ENCODE measurements at places on chromosomes 5 and 9. TPM values are rescaled to one million over a fixed set of nuclear protein-coding genes. Genes with fewer than 3 reads are reported as not detected.

The STK32A gene
- not detected for polyA plus RNA-seq

The NMRK1 gene
- 43.0 TPM for polyA plus RNA-seq

The ACTBL2 gene
- not detected for polyA plus RNA-seq

The CATSPER3 gene
- not detected for polyA plus RNA-seq

The HNRNPAB gene
- polyA plus RNA-seq = 43.6 TPM

The PPP3R2 gene
- polyA plus RNA-seq = not detected

The CDO1 gene
- polyA plus RNA-seq = not detected

The TLE4 gene
- 25.3 TPM for polyA plus RNA-seq

The PCDHB2 gene
- not detected for polyA plus RNA-seq

The POU5F2 gene
- polyA plus RNA-seq = 0.20 TPM

The KLF4 gene
- not detected for polyA plus RNA-seq

DNA sequence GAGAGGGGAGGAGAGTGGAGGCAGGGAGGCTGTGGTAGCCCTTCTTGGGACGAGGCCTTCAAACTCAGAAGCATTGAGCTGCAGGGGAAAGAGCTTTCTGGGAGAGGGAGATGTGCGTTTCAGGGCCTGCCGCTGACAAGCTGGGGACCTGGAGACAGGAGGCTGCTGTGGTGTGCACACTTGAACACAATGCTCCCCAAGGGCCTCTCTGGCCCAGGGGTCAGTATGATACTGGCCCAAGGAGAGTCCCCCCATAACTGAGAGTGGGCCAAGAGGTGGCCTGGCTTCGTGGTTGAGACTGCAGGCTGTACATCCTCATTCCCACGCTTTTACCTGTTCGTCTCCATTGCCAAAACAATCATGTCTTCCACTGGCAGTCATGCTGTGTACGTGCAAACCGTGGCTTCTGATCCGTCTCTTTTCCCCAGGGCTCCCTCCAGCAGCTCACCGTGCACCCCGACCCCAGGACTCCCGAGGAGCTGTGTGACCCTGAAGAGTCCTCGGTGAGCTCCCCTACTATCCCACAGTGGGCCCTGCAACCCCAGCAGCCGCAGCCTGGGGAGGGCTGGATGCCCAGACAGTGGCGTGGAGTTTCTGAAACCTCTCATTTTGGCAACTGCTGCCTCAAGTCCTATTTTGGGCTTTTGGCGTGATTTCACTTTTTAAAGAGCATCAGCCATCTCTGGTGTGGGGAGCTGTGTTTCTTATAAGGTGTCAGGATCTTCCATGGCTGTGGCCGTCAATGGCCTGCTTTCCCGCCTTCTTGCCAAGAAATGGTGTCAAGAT, 43.4 kb downstream of the COL15A1 start:
- DNase-seq = no peak

- no peak for DNase-seq
Measured at GRCh38 chr5:18566671-18567070, 932.4 kb downstream of the TAF11L14 start.

GRCh38 chr5:78964889-78965288, 20.2 kb downstream of the ARSB start:
- DNase-seq = no peak

GRCh38 chr5:159319363-159319762, 10.9 kb downstream of the IL12B start:
- DNase-seq = no peak

DNA sequence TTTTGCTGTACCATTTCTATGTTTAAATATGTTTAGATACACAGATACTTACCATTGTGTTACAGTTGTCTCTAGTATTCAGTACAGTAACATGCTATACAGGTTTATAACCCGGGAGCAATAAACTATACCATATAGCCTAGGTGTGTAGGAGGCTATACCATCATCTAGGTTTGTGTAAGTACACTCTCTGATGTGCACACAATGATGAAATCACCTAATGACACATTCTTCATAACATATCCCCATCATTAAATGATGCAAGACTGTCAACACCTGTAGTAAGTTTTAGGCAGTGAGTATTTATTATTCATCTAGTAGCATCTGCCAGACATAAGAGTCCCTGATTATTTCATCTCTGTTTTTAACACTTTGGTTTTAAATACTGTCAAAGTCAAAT, 7.3 kb upstream of the DHFR start:
- DNase-seq = no peak

DNA sequence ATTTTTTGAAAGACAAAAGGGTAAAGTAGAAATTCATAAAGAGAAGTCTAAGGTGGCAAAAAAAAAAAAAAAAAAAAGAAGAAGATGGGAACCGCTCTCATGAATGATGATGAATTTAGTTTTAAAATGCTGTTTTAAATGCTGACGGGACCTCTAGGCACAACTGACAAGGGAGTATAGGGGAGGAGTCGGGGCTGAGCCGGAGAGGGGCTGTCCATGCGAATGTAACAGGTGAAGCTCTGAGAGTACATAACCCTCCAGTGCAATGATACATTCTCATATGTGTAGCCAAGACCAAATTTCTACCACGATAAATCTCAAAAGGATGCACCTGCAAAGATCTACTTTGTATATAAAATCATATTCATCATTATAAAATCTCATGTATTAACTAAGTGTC, 71.7 kb downstream of the GLIS3 start:
- DNase-seq = no peak

GRCh38 chr5:141003791-141004611, 37.7 kb downstream of the PCDHAC2 start:
- DNase-seq = no peak

DNA sequence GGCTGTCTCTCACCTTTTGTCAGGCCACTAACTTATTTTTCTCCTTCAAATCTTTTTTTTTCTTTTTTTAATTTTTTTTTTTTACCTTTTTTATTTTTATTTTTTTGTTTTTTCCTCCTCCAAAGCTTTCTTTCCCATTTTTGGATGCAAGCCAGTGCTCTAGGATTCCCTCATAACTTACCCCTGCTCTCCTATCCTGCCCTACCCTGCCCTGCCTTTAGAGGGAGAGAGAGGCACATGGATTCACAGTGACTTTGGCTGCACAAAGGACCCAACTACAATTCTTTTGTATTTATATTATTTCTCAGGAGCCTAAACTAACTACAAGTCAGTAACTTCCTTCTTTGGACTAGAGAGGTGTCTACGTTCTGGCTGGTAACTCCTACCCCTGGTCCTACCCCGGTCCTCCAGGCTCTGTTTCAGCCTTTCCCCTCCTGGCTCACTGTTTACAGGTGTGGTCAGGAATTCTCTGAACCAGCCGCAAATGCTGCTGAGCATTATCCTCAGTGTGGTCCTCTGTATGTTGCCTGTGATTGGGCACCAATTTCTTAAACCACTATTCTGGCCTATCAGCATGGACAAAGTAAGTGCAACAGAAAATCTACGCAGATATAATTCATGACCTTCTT, 8.4 kb upstream of the RUSC2 start:
- no peak for DNase-seq

DNA sequence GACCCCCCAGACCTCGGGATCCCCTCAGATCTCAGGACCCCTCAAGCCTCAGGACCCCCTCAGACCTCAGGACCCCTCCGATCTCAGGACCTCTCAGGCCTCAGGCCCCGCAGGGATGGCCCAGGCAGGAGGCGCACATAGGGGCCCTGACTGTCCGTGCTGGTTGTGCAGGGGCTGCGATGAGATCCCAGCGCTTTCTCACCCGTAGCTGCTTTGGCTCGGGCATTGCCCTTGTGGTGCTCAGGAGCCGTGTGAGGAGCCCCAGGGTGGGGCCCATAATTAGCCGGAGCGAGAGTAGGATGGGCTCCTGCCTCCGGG, 680 bp upstream of the LPCAT1 start:
- no peak for DNase-seq

DNA sequence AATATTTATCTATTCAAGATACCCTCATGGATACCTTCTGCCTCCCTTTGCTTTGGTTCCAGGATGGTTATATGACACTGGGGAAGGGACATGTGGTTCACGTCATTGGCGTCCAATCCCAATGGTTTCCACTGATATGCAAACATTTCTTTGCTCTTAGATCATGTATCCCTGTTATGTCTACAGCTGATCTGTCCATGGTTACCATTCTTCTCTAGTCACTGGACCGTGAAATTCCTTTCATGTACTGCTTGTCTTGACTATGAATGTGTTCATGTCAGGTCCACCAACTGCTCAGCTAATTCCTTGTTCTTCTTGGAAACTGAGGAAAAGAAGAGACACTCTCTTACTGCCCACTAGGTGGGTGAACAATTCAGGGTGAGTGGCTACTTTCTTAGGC, 391.1 kb upstream of the ZNF608 start:
- no peak for DNase-seq

DNA sequence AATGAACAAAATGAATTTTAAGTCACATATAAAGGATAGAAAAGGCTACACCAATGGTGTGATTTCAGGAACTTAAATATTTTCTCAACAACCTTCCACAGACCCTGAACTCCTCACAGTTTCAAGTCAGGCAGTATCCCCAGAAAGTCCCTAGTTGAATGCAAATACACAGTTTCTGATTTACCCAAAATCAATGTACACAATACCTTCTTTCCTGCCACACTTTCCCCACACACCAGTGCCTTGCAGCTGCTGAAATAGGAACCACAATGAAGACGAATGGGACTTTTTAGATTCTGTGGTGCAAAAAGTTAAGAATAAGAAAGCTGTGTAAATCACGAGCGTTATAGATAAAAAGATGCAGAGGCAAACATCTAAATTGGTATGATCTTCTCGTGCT, 552.4 kb upstream of the MEF2C start:
- DNase-seq = no peak

- DNase-seq = peak; percentile 24
Measured at GRCh38 chr9:123964761-123965160, 34.8 kb upstream of the DENND1A start.

GRCh38 chr9:124180557-124180956, 77.2 kb upstream of the NEK6 start:
- DNase-seq = no peak

GRCh38 chr5:8417316-8418048, 548.5 kb downstream of the MTRR start:
- no peak for DNase-seq

- no peak for DNase-seq
Measured at GRCh38 chr5:88722546-88723073, 160.4 kb downstream of the MEF2C start.

- DNase-seq = no peak
Measured at GRCh38 chr5:5638211-5638610, 215.7 kb downstream of the ICE1 start.

- DNase-seq = no peak
Measured at GRCh38 chr9:76917299-76917698, 11.4 kb upstream of the PRUNE2 start.

GRCh38 chr5:134048864-134049263, 44.1 kb upstream of the VDAC1 start:
- no peak for DNase-seq

GRCh38 chr5:111931655-111932054, 174.7 kb upstream of the NREP start:
- no peak for DNase-seq

DNA sequence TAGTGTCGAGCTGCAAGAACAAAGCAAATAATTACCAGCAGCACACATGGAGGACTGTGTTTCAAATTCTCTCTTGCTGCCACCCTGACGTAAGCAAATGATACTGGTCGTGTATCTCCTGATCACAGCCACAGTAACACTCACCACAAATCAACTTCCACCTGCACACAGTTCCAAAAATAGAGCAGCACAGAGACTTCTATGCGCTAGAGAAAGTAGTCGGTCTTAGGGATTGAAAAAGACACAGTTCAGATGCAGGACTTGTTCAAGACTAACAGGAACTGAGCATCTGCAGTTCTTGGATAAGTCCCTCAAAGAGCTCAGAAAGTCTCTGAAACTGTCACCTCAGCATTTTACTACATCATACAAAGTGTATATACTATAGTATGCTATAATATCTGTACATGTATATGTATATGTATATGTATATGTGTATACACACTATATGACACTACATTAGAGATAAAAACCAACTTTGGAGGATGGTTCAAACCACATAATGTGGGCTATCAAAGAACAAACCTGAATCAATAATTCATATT, 279.0 kb downstream of the GLIS3 start:
- DNase-seq = no peak

GRCh38 chr5:132493821-132494220, 3.2 kb upstream of the IRF1 start:
- no peak for DNase-seq

DNA sequence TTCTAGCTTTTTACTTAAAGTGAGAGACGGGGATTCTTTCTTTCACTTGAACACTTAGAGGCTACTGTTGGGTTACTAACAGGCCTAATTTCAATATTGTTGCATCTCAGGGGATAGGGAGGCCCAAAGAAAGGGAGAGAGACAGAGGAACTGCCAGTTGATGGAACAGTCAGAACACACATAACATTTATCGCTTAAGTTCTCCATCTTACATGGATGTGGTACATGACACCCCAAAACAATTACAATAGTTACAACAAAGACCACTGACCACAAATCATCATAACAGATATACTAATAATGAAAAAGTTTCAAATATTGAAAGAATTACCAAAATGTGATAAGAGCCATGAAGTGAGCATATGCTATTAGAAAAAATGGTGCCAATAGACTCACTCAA, 4.3 kb upstream of the RIC1 start:
- DNase-seq = no peak

DNA sequence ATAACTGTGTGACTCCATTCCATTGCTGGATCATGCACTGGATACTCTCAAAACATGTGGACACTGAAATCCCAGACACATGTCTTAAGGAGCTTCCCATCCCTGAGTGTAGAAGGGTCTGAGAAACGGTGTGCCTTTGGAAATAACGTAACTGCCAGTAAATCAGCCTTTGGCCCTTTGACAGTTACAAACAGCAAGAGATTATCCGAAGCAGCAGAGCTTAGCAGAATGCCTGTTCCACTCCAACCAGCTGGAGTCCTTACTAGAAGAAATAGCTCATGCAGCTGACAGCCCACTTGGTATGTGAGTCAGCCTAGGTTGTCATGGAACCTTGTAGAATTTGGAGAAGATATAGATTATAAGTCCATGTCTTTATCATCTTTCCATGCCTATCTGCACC, 7.0 kb downstream of the TMEM252 start:
- no peak for DNase-seq

DNA sequence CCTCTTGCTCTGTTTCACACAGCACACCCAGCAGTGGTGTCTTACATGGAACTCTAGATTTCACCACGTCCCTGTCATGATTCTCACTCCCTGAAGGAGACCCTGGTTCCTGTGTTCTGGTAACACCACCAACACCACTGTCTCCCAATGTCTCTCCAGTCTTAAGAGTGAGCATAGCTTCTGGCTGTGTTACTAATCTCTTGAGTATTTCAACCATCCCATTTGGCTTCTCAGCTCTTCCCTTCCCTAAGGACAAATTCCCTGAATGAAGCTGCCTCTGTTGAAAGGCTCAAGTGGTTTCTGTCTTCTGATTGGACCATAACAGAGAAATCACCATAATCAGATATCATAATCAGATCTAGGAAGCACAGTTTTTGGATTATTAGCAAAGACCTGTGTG, 311.8 kb downstream of the DNAH5 start:
- no peak for DNase-seq

GRCh38 chr5:81835814-81836367, 85.0 kb upstream of the SSBP2 start:
- DNase-seq = no peak

- DNase-seq = no peak
Measured at GRCh38 chr5:139638090-139638735, 9.9 kb upstream of the CXXC5 start.

All from naive thymus-derived CD8-positive, alpha-beta T cell (primary cell).